ENCODE measurements at places on chromosomes 4 and X. TPM values are rescaled to one million over a fixed set of nuclear protein-coding genes. Genes with fewer than 3 reads are reported as not detected.
A peak's percentile ranks its signal among the peaks of the same experiment; 100 is the strongest.

GRCh38 chr4:43607827-43608461 lies 715.4 kb downstream of the GRXCR1 start:
- no peak overlapping the region for H3K27ac ChIP-seq
- no peak for DNase-seq
- no peaks in the 10 kb centered on the region for H3K4me1 ChIP-seq
- no peaks in the 10 kb centered on the region for H3K36me3 ChIP-seq
- no peaks in the 10 kb centered on the region for H3K27me3 ChIP-seq
- no peak overlapping the region for H3K4me3 ChIP-seq

CXCL8 gene
- total RNA-seq, result 12.9 TPM

DNA sequence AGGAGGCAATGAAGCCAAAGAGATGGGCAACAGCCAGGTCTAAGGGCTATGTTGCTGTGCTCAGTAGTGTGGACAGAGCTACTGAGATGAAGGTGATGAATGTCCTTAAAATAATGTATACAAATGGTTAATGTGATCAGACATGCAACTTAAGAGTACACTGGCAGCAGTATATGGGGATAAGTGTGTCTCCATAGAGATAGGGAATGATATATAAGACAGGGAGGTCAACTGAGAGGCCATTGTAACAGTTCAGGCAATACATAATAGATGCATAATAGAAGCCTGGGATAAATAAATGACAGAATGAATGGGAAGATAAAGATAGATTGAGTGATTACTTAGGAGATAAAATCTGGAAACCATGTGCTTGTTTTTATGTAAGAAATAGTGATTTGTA lies 250.0 kb downstream of the CFAP299 start:
- no peaks in the 10 kb centered on the region for H3K4me1 ChIP-seq
- no peak overlapping the region for H3K27ac ChIP-seq

DNA sequence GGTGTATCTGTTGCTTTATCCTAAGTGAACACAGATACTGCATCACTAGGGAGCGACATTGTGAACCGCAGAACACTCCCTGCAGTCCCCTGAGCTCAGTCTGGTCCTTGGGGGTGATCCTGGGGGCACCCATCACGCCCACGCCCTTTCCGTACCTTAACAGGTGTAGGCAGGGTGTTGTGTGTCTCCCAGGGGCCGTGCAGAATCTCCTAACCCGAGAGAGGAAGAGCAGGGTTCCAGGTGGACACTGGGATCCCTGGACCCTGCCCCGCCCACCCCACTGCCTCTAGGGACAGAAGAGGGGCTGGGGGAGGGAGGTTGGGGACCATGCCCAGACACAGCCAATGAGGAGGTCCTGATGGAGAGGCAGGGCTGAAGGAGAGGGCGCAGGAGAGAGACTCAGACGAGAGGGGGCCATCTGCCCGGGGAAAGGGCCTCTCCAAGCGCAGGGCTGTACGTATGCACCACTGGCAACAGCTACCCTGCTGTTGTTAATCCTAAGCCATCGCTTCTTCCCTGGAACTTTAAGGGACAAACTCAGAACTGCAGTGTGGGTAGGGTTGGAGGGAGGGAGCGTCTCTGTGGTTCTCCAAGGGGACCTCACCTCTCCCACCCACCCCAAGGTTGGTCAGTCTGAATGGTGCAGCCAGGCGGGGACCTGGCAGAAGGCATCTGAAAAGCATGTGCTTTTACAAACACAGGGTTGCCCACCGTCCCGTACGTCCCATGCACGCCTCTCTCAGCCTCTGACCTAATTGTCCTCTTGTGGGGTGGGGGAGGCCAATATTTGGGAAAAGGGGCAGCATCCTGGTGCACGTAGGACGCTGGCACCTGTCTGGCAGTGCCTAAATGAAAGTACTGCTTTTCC lies 2.5 kb downstream of the P2RY8 start:
- no peaks in the 10 kb centered on the region for H3K36me3 ChIP-seq
- no peak overlapping the region for H3K27ac ChIP-seq
- H3K27me3 ChIP-seq, result no peaks in the 10 kb centered on the region
- H3K4me3 ChIP-seq, result no peak overlapping the region
- no peak for DNase-seq

TEX13B gene
- not detected for total RNA-seq

DNA sequence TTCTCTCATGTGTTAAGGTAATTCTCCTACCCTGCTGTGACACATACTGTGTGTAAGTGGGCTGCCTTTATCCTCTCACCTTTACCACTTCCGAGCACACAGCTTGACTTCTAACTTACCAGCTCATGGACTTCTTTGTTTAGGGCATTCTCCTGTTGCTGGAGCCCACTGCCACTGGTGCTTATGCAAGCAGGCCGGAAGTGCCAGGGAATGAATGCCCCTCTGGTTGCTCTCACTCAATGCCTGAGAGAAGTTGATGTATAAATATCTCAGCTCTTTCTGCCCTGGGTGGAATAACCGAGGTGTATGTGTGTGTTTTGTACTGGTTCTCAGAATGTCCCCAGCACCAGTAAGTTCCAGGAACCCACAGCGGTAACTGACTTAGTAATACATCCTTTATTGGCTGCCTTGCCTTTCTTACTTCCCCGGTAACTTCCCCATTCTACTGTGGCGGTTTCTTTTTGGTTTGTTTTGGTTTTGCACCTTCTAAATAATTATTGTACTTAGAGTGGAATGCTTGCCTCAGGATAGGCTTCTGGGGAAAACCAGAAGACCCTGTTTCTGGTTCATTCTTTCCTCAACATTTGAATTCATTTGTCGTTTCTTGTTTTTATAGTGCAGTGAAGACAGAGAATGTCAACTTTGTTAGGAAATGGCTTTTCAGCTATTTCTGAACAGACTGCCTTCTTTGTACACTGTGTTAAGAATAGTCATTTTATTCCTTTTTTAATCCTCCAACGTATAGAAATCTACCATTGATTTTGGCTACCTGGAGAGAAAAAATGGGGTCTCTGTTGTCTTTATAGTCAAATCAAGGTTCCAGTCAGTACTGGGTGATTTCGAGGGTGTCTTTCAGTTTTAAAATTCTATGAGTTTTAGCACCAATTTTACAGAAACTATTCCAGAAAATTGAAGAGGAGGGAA lies 45.4 kb downstream of the CXorf58 start:
- DNase-seq, result no peak
- no peak overlapping the region for H3K4me3 ChIP-seq
- no peaks in the 10 kb centered on the region for H3K4me1 ChIP-seq
- H3K27me3 ChIP-seq, result no peaks in the 10 kb centered on the region

DNA sequence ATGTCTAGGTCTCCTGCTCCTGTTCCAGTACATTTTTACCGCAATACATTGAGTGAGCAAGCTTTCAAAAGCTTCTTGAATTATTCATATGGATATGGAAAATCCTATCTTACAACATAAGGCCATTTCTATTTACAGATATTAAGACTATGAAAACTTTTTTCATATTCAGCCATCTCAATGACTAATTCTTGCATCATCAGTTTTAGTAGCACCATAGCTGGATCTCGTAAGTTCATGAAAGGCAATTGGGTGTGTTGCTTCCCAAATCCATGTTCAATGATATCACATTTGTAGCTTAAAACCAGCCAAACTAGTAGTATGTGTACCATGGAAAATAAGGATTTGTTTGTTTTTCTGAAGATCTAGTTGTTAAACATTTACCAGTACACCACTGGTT lies 118.3 kb upstream of the GABRA2 start:
- H3K27ac ChIP-seq, result no peak overlapping the region
- H3K36me3 ChIP-seq, result no peaks in the 10 kb centered on the region
- no peak for DNase-seq
- no peaks in the 10 kb centered on the region for H3K4me1 ChIP-seq

GRCh38 chr4:18531731-18532130 lies 510.2 kb upstream of the LCORL start:
- no peak for DNase-seq
- H3K4me1 ChIP-seq, result no peaks in the 10 kb centered on the region
- H3K4me3 ChIP-seq, result no peak overlapping the region

GRCh38 chrX:144275367-144275766 lies 391.5 kb downstream of the UBE2NL start:
- no peaks in the 10 kb centered on the region for H3K4me1 ChIP-seq
- H3K27ac ChIP-seq, result no peak overlapping the region
- H3K36me3 ChIP-seq, result no peaks in the 10 kb centered on the region
- DNase-seq, result no peak

DNA sequence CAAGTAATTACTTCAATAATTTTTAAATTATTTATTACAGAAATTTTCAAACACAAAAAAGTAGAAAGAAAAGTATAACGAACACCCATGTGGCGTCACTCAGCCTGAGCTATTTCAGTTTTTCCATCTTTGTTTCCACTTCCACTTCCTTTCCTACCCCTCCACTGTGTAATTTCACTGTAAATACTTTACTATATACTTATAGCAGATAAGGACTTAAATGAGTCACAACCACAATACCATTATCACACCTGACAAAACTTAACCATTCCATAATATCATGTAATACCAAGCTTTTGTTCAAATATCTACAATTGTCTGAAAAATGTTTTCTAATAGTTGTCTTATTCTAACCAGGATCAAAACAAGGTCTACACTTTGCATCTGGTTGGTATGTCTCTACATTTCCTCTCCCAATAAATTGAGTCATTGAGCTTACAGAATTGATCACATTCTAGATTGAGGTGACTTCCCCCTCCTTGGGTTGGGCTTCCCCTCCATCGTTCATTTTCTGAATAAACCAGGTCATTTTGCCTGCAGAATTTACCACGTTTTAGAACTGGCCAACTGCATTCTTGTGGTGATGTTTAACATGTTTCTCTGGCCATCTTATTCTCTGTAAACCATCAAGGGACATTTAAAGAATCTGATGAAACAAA lies 48.7 kb downstream of the ATP10D start:
- no peaks in the 10 kb centered on the region for H3K27me3 ChIP-seq
- no peak overlapping the region for H3K27ac ChIP-seq
- no peaks in the 10 kb centered on the region for H3K36me3 ChIP-seq
- no peak for DNase-seq
- no peak overlapping the region for H3K4me3 ChIP-seq

DNA sequence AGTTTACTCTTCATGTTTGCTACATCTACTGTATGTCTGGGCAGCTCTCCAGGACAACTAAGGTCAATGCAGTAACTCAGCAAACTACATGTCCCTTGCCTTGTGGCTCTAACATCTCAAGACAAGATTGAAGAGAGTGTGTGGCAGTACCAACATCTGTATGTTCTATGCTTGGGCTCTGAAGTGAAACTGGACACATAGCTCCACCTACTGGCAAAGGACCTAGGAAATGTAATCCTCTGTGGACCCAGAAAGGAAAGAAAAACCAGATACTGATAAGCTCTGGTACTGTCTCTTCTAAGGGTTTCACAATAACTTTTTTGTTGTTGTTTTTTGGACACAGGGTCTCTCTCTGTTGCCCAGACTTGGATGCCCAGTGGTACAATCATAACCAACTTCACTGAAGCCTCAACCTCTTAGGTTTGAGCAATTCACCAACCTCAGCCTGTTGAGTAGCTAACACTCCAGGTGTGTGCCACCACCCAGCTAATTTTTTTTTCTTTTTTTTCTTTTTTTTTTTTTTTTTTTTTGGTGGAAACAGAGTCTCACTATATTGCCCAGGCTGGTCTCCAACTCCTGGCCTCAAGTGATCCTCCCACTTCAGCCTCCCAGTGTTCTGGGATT lies 64.1 kb downstream of the QDPR start:
- DNase-seq, result peak; percentile 45
- H3K27ac ChIP-seq, result no peak overlapping the region
- H3K27me3 ChIP-seq, result no peaks in the 10 kb centered on the region
- H3K4me3 ChIP-seq, result no peak overlapping the region
- H3K36me3 ChIP-seq, result no peaks in the 10 kb centered on the region
- no peaks in the 10 kb centered on the region for H3K4me1 ChIP-seq

DNA sequence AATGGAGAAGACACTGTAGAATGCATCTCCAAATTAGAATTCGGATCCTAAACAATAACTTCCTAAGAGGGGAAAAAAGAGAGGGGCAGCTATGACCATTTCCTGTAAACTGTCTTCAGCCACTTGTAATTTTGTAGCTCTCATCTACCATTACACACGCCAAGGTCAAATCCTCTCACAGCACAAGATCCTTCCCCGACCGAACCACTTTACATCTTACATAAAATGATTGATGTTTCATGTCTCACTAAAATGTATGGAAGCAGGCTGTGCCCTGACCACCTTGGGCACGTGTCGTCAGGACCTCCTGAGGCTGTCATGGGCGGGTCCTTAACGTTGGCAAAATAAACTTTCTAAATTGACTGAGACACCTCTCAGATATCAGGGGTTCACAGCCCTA lies 24.1 kb upstream of the PBDC1 start:
- peak overlapping the region; percentile 64 for H3K27ac ChIP-seq
- peak; percentile 20 for DNase-seq
- no peaks in the 10 kb centered on the region for H3K27me3 ChIP-seq
- no peaks in the 10 kb centered on the region for H3K36me3 ChIP-seq
- H3K4me3 ChIP-seq, result no peak overlapping the region

- no peak overlapping the region for H3K4me3 ChIP-seq
- H3K4me1 ChIP-seq, result no peaks in the 10 kb centered on the region
- no peak for DNase-seq
- no peak overlapping the region for H3K27ac ChIP-seq
- H3K36me3 ChIP-seq, result no peaks in the 10 kb centered on the region
- H3K27me3 ChIP-seq, result no peaks in the 10 kb centered on the region
Measured at GRCh38 chr4:141056473-141056872, 76.8 kb downstream of the RNF150 start.

DNA sequence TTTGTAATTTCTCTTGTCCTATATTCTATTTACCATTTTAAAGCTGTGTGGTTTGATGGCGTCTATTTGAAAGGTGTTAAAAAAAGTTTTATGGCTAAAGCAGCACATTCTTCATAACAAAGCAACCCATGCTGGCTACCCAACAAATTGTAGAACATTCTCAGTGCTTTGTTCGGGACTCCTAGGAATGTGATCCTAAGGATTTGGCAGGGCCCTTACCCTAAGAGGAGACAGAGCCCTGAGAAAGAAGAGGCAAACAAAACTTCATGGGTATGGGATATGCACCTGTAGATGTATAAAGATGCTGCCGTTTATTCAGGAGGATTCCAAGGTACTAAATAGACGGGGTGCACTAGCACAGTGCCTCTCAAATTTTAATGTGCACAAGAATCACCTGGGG lies 370.8 kb upstream of the DIPK2B start:
- no peaks in the 10 kb centered on the region for H3K27me3 ChIP-seq
- DNase-seq, result no peak
- H3K4me3 ChIP-seq, result no peak overlapping the region
- H3K27ac ChIP-seq, result no peak overlapping the region
- no peaks in the 10 kb centered on the region for H3K36me3 ChIP-seq

GRCh38 chr4:180706766-180707165 lies 1536.4 kb upstream of the TENM3 start:
- H3K27ac ChIP-seq, result no peak overlapping the region
- no peak for DNase-seq
- H3K27me3 ChIP-seq, result no peaks in the 10 kb centered on the region
- H3K4me3 ChIP-seq, result no peak overlapping the region
- no peaks in the 10 kb centered on the region for H3K36me3 ChIP-seq

- H3K4me3 ChIP-seq, result no peak overlapping the region
- H3K36me3 ChIP-seq, result no peaks in the 10 kb centered on the region
- no peaks in the 10 kb centered on the region for H3K27me3 ChIP-seq
- no peak for DNase-seq
- no peak overlapping the region for H3K27ac ChIP-seq
Measured at GRCh38 chr4:107902715-107903114, 28.6 kb upstream of the CYP2U1 start.

F8A2 gene
- total RNA-seq, result 7.6 TPM

ANXA10 gene
- 14.0 TPM for total RNA-seq

- no peaks in the 10 kb centered on the region for H3K27me3 ChIP-seq
- peaks cover 10% of the 10 kb centered on the region for H3K4me1 ChIP-seq
- H3K27ac ChIP-seq, result no peak overlapping the region
- H3K4me3 ChIP-seq, result no peak overlapping the region
- DNase-seq, result no peak
Measured at GRCh38 chr4:54779476-54780148, 121.9 kb downstream of the KIT start.

All from body of pancreas (tissue), 4 donors.